ENCODE measurements at places on chromosomes 16 and 17.

GRCh38 chr16:87671715-87672270 is 69.5 kb downstream of the JPH3 start:
- DNase-seq: no peak

- no peak for DNase-seq
Measured at GRCh38 chr17:40014375-40014980, 762 bp upstream of the CSF3 start.

GRCh38 chr16:1119129-1119528 is 23.1 kb upstream of the C1QTNF8 start:
- no peak for DNase-seq

GRCh38 chr17:68334393-68334792 is 43.1 kb downstream of the ARSG start:
- DNase-seq: no peak

DNA sequence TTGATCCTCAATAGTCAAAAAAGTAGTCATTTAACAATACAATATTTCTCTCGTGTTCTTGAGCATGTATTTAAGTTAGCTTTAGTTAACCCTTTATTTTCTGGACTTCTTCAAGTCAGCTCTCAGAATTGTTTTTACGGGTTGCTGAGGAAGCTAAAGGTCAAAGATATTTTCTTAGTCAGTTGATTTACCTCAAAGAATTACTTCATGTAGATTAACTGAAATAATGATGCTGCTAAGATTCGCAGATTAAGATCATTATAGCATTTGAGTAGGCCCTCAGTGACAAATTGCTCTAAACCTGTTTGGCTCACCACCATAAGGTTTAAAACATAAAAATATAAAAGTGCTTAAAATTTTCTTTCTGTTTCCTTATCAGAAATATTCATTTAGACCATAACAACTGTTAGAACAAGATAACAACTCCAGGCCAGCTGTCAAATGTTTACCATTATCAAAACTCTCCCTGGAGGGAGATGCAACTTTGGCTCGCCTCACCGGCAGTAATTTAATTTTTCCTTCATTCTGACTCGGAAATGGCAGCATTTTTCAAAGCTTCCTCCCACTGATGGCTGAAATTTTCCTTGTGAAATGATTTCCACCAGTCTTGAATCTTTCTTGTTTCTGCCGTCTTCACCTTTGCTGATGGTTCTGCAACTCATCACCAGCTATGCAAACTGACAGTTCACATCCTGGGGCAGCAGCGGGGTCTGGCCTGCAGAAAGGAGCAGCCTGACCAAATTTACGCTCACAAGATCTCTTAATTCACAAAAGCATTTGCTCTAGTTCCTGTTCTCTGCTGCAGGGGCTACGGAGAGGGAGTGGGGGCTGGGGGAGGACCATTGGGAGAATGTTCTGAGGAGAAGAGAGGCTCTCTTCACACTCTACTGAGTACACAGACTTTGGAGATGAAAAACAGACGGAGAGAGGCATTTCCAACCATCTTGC is 254.8 kb upstream of the TBX2 start:
- no peak for DNase-seq

- no peak for DNase-seq
Measured at GRCh38 chr17:63772801-63773271, 561 bp downstream of the CCDC47 start.

GRCh38 chr17:82947051-82947991 is 107.5 kb upstream of the ZNF750 start:
- no peak for DNase-seq

DNA sequence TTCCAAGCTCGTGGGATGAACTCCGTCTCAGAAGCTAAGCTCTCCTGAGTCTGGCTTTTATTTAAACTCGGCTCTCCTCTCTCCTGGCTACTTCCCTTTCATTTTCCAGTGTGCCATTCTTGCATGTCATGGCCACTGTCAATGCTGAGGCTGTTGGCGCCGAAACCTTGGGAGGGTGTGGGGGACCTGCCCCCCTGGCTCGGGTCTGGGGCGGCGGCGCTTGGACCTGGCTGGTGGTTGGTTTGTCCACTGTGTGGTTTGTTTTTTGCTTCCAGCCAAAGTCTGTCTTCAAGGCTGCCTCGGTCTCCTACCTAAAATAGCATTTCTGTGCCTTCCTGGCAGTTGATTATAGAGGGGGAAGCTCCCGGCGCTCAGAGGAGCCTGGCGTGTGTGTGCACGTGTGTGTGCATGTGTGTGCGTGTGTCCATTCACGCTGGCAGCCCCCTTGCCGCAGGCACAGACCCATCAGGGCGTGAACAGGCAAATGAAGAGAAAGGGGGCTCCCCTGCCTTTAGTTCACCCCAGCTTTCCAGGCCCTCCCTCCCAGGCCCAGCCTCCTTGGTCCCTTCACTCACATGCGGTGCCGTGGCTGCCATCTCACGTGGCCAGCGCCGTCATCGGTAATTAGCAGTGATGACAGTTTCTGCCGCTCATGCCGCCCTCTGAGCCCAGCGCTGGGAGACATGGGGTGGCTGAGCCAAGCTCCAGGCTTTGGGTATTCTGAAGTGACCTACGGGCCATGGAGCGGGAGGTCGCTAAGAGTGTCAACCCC is 179.9 kb downstream of the SEC14L1 start:
- DNase-seq: peak; percentile 23

GRCh38 chr17:74431568-74432423 is at the start of gene GPRC5C:
GPRC5C (plus strand) TSS chr17:74432088; CDS start chr17:74439777, 7,689 bp downstream.
- DNase-seq: no peak

DNA sequence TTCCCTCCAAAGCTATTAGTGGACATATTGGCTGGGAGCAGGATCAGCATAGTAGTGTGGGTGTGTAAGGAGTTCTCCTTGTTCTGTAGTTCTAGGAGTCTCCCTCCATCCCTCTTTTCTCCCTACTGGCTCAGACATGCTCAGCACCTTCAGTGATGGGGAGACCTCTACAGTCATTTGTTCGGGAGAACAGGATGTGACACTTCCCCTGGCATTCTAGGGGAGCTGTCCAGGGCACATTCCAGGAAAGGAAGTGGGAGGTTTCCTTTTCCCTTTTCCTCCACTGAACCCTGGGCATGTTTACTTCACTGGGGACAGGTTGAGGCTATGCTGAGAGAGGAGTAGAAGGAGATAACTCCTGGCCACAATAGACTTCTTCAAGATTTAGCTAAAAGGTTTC is 86.5 kb downstream of the MYH13 start:
- no peak for DNase-seq

DNA sequence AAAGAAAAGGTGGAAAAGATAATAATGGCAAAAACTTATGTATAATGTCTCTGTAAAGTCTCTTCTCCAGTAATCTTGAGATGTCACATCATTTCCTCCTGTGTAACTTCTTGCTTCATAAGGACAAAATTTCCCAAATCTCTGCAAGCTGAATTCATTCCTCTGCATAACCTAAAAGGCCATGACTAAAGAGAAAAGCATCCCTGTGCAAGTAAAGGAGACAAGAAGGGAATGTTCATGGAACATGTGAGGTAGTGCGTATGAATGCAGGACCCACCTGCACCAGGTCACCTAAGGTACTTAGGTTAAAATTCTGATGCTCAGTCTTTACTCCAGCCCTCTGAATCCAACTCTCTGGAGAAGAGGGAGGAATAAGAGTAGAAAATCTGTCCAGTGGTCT is 46.9 kb upstream of the NLK start:
- no peak for DNase-seq

- DNase-seq: no peak
Measured at GRCh38 chr16:56102183-56102686, 89.1 kb upstream of the GNAO1 start.

- no peak for DNase-seq
Measured at GRCh38 chr17:35684055-35684802, 47.2 kb upstream of the RASL10B start.

DNA sequence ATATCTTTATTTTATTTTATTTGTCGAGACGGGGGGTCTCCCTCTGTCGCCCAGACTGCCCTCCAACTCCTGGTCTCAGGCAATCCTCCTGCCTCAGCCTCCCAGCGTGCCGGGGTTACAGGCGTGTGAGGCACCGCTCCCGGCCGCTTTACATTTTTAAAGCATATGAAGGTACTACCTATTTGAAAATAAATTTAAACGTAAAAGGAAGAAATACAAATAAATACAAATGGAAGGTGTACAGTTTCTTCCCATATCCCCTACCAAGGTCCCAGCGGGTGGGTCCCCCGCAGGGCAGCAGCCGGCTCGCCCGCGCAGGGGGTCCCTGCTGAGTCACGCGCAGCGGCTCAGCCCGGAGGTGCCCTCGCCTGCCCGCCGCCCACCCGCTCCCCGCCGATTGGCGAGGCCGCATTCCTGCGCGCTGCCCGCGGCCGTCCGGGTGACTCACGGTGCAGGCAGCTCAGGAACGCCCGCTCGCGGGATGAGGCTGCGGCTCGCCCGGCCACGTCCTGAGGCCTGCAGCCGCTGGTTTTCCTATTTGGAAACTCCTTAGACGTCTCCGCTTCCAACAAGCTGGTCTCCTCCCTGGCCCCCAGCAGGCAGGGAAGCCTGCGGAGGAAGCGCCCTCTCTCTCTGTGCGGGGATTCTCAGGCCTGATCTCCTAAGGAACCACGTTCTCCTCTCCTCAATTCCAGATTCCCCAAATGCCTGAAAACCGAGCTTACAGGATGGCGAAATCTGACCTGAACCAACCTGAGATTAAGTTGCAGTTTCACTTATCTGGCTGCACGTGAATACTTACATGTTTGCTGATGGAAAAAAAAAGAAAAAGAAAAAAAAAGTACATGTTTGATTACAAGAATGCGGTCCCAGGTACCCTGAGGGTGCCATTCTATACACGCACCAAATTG is 54.8 kb upstream of the MAP3K14 start:
- DNase-seq: no peak

- DNase-seq: no peak
Measured at GRCh38 chr16:19119564-19119963, 5.8 kb downstream of the ITPRIPL2 start.

DNA sequence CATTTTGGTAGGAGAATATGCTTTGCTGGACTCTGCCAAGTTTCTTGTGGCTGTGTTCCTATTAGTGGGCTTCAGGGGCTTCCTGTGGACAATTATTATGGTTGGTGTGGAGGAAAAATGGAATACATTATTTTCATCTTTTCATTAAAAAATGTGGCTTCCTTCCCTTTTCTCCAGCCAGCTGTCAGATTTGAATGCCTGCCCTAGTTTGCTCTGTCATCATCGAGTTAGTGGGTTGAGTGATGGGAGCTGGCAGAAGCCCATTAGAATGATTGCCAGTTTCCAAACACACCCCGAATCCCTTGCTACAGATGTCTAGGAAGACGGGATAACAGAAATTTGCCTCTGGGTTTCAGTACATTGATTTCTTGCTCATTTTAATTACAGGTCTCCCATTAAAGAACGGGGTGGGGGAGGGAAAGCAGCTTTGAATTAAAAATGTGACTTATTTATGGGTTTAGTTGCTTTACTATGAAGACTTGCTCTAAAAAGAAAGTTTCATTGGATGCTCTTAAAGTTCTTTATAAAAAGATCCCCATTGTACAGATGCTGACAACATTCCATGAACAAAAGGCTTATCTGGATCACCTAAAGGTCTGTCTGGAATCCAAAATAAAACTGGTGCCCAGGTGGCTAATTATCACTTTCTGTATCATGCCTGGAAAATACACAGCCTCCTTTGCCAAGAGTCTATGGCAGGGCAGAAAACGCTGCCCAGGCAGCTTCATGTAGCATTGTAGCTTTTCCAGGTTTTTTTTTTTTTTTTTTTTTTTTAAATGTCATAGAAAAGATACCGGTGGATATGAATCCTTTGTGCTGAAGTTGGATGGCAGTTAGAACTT is 103.6 kb downstream of the PRKCA start:
- DNase-seq: no peak

DNA sequence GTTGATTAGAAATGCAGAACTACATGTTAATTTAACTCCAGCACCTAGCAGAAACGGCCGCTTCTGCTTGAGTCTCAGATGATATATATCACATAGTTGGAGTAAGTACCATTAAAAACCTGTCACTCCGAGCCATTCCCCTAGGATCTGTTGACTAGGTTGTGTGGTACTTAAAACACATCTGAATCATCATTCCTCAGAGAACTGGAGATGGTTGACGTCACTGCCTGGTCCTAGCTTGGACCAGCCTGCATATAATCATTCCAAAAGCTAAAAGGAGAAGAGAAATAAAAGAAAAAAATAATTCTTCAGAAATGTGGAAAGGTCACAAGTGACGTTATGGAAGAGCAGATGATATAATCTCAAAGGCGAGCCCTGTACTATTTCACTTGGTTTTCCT is 31.3 kb upstream of the RASL10B start:
- DNase-seq: no peak

DNA sequence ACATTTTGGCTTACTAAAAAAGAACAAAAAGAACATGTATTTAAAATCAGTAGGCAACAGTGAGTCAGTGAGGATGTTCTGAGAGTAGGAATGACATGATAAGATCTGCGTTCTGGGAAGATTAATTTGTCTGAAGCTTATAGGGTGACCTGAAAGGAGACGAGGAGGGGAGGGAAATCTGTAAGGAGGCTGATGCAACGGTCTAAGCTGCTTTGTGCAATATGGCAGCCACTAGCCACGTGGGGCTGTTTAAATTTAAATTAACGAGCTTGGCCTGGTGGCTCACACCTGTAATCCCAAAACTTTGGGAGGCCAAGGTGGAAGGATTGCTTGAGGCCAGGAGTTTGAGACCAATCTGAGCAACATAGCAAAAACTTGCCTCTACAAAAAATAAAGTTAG is 181.6 kb upstream of the CACNG3 start:
- no peak for DNase-seq

- DNase-seq: no peak
Measured at GRCh38 chr16:89161763-89162713, 9.5 kb upstream of the CDH15 start.

DNA sequence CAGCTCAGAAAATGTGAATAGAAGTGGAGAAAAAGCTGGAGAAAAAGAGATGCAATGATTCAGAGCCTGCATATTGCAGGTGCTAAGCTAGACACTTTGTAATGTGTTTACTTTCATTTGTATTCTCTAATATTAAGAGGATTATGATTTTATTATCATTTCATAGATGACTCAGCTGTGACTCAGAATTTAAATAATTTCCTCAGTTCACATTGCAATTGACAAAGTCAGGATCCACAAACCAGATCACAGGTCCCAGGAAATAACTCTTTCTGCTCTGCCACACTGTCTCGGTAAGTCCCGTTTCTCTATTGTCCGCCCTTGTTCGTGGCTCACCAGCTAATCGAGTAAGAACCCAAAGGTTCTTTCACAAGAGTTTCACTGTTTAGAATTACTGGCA is 235.4 kb upstream of the MON1B start:
- no peak for DNase-seq

DNA sequence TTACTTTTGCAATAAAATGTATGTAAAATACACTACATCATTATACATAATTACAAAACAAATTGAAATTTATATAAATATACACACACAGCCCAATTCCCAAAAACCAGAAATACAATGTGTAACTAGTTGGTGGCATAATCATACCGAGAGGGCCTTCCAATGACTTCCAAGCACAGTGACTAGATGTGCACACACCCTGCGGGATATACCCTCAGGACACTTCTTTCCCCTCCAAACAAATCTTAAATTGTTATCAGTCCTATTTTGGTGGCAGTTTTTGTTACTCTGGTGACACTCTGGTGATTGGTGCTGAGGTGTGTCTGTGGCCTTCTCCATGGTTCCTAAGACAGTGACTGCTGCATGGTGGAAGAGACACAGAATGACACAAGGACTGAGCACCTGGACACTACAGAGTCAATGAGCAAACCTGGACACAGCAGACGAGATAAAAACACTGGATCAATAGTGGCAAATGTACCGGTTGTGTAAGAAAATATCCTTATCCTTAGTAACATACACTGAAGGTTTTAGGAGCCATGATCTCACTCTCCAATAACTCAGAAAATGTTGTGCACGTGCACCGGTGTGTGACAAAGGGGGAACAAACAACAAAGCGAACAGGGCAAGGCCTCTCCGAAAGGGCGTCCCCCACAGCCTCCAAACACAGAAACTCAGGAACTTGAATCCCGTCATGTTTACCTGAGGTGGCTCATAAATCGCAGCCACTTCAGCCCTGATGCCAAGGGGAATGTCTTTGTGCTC is 32.9 kb downstream of the NPLOC4 start:
- DNase-seq: no peak
